ENCODE measurements at places on chromosomes 7 and 10.
A peak's percentile ranks its signal among the peaks of the same experiment; 100 is the strongest.

- DNase-seq: no peak
Observed at GRCh38 chr7:48363174-48363573, 191.9 kb downstream of the ABCA13 start.

- DNase-seq: no peak
Observed at GRCh38 chr7:13800694-13801448, 188.6 kb downstream of the ETV1 start.

DNA sequence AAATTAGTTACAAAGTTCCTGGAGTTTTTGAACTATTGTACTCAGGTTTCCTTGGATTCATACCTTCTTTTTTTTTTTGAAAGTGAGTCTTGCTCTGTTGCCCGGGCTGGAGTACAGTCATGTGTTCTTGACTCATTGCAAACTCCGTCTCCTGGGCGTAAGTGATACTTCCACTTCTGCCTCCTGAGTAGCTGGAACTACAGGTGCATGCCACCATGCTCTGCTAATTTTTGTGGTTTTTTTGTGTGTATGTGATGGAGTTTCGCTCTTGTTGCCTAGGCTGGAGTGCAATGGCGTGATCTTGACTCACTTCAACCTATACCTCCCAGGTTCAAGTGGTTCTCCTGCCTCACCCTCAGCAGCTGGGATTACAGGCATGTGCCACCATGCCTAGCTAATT lies 22.3 kb downstream of the MCM10 start:
- no peak for DNase-seq

DNA sequence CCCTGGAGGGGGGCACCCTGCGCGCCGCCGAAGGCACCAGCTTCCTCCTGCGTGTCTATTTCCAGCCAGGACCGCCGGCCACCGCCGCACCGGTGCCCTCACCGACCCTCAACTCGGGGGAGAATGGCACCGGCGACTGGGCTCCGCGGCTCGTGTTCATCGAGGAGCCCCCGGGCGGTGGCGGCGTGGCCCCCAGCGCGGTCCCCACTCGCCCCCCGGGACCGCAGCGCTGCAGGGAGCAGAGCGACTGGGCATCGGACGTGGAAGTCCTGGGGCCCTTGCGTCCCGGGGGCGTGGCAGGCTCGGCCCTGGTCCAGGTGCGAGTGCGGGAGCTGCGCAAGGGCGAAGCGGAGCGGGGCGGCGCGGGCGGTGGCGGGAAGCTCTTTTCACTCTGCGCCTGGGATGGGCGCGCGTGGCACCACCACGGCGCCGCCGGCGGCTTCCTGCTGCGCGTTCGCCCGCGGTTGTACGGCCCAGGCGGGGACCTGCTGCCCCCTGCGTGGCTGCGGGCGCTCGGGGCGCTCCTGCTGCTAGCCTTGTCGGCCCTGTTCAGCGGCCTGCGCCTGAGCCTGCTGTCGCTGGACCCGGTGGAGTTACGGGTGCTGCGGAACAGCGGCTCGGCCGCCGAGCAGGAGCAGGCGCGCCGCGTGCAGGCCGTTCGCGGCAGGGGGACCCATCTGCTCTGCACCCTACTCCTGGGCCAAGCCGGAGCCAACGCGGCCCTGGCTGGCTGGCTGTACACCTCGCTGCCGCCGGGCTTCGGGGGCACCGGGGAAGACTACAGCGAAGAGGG lies 594 bp downstream of the CNNM1 start:
- DNase-seq: no peak

- peak; percentile 10 for DNase-seq
Observed at GRCh38 chr7:5526100-5526905, 102.7 kb upstream of the TNRC18 start.

DNA sequence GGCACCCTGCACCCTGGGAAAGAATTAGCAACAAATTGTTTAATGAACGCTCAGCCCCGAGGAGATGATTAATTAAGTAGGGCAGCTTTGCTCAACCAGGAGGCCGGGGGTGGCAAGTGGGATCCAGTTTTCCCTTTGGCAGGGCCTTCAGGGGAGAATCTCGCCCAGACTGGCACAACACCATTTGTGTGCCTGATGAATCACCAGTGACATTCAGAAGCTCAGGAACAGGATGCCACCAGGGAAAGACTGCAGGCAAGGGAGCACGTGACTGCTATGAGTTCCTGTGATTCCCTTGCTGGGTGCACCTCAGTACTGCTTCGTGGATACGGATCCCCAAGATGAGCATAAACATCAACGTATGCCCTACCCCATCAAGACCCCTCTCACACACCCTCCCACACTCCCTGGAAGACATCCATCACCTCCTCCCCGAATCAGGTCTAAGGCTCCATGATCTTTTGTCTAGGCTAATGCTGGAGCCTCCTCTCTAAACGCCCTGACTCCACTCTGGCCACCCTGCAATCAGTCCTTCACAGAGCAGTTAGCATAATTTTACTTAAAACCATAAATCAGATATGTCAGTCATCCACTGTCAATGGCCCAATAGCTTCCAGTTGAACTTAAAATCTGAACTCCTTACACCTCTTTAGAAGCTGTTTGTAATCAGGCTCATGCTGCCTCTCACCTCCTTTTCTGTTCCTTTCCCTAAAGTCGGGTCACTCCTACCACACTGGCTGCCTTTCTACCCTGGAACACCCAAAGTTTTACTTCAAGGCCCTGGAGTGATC lies 109.2 kb upstream of the AGK start:
- DNase-seq: no peak

DNA sequence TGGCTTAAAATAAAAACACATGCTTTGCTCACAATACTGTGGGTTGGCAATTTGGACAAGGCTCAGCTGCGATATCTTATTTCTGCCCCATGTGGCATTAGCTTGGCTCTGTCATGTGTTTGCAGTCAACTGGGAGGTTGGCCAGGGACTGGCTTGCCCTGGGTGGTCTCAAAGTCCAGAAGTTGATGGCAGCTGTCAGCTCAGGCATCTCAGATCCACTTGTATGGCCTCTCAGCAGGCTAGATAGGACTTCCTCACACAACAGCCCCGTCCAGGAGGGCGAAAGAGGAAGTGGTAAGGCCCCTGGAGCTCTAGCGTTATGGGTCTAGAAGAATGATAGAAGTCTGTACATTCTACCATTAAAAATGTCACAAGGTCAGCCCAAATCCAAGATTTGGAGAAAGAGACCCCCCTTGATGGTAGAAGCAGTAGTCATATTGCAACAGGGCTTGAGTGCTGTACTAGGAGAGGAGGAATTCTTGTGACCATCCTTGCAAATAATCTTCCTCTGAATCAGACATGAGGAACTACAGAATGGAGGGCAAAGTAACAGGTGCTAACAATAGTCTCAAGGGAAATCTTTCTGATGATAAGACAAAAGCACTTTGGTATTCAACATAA lies 166.2 kb downstream of the FAM107B start:
- no peak for DNase-seq

DNA sequence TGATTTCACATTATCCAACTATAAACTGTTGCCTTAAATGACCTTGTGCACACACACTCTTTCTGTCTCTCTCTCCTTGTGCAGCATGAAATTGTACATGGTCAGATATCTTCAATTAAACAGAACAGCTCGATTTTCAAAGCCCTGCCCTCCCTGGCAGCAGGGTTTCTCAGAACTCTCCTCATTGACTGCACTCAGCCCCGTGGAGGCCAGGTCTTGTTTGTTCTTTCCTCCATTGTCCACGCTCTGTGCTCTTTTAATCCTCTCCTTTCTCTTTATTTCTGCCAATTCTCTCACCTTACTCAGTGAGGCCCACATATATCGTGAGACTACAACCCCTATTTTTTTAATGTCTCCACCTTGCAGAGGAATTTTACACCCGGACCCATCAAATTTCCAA lies 175.9 kb upstream of the STK17A start:
- no peak for DNase-seq

GRCh38 chr7:27177795-27178320 lies 3.7 kb upstream of the HOXA10 start:
- DNase-seq: no peak

DNA sequence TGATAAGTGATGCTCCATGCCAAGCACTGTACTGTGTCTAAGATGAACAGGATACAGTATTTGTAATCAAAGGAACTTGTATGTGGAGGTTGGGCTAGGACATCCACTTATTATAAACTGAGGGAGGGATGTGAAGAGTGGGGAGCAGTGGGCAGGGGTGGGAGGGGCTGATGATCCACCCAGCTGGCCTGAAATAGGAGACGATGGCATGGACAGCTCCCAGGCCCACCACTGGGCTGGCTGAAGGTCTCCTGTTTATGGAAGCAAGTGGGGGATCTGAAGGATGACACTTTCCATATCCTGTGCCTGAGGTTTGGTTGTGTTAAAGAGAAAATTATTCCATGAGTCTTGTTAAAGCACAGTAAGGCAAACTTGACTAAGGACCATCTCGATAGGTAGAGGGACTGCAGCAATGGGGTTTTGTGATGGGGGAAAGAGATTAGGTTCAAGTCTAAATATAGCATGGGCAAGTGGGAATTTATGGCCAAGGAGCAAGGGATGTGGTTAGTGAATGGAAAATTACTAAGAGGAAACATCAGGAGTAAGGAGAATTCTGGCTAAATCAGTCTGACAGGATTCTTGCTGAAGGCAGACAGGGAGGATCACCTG lies 124.6 kb downstream of the CCNY start:
- DNase-seq: no peak

- DNase-seq: no peak
Observed at GRCh38 chr7:40870108-40870507, 735.3 kb downstream of the SUGCT start.

DNA sequence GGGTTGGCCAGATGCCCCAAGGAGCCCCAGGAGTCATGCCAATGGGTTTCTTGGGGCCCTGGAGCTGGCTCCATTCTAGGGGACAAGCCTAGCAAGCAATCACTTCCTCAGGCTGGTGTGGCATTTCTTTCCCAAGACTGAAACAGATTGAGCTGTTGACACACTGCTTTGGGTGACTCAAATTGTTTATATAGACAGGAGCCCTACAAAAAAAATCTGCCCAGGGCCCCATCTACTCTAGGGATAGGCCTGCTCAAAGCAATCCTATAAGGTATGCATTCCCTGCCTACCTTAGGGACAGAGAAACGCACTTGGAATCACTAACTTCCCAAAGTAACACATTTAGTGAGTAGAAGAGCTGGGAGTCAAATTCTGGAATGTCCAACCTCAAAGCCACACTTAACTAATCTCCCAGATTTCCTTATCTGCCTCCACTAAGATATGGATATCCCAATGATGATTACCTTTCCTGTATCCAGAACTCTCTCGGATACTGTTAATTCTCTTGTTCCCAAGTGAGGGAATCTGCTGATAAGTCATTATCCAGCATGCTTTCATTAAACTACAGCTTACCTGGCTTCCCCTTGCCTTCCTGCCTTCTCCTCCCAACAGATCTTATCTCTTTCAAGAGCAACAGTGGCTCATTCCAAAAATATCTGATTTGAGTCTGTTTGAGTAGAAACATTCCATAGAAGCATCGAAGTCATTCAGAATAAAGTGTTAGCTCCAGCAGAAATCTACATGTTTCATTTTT lies 3.1 kb downstream of the ABLIM1 start:
- no peak for DNase-seq

DNA sequence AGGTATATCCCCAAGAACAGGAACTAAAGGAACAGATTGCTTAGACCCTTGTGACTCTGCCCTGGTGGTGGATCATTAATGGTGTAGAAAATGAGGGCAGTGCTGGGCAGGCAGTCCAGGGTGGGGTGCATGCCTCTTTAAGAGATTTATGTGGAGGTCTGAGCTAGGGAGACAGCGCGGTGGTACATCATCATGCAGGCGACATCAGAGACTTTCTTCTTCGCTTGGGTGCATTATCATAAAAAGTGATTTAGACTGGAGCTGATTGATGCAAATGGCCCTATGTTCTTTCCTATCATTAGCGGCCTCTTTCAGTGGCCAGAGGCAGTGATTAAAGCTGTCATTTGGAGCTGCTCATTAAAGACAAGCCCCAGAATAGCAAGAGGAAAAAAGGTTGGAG lies 519.1 kb upstream of the GALNT17 start:
- no peak for DNase-seq

GRCh38 chr10:98487649-98488048 lies 40.9 kb upstream of the HPS1 start:
- DNase-seq: no peak

DNA sequence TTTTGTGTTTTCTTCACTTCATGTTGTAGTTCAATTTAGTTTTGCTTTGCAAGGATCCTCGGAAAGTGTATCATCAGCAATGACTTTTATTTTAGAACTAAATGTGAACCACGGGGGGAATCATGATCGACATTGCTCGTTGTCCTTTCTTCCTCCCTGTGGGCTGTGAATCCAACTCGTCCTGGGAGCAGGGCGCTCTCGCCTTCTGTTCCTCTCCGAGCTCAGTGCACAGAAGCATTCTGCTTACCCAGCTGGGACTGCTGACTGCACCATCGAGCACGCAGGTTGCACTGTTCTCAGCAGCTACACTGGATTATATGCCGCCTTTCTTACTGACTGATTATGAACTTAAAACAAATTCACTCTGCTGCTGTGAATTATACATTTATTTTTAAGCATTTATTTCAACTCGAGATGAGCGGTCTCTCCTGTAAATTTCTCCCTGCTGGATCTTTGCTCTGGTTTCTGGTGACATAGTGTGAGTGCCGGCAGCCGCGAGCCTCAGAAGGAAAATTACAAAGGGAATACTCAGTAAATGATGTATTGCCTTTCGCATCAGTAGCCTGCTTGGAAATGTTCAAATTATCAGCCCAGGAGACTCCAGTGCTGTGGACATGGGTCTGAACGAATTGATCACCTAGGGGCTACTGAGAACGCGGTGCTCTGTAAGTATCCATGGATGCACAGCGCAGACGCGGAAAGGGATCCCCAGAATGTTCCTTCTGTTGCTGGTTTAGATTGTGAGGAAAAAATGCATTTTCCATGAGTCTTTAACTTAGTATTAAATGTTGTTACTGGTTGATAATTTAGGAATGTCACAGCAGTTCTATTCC lies 92.6 kb downstream of the PTPRE start:
- DNase-seq: peak; percentile 15

- DNase-seq: no peak
Observed at GRCh38 chr7:100411101-100411500, 17.4 kb downstream of the ZCWPW1 start.

- no peak for DNase-seq
Observed at GRCh38 chr10:83930-84530, 34.9 kb upstream of the TUBB8 start.
